IPS-NIHi11 (cell line): ENCODE measurements at places on chromosomes 2 and 18.

GRCh38 chr2:224039770-224040440 lies 819 bp upstream of the SERPINE2 start:
- DNase-seq = no peak

- no peak for DNase-seq
Observed at GRCh38 chr2:64857581-64858471, 131.4 kb upstream of the SLC1A4 start.

DNA sequence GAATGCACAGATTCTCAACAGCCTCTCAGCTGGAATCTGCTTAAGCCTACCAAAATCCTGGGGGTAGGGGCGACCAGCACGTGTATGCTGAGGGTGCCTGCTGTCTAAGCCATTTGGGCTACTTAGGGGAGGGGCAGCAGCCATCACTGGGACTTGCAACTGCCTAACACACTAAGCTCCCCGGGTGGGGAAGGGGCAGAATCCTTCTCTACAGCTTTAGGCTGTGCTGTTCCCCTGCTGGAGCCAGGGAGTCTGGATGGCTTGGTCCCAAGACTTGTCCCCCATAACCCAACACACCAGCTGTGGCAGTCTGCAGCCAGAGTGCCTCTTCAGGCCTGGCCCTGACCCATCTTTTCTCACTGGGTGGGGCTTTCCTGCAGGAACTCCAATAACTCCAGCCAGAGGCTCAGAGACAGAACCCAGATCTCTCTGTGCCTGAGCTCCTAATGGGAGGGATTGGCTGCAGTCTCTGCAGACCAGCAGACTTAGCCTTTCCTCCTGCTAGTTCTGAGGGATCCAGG lies 305.4 kb upstream of the RND3 start:
- no peak for DNase-seq

- no peak for DNase-seq
Observed at GRCh38 chr18:58924473-58924872, 59.8 kb downstream of the ZNF532 start.

DNA sequence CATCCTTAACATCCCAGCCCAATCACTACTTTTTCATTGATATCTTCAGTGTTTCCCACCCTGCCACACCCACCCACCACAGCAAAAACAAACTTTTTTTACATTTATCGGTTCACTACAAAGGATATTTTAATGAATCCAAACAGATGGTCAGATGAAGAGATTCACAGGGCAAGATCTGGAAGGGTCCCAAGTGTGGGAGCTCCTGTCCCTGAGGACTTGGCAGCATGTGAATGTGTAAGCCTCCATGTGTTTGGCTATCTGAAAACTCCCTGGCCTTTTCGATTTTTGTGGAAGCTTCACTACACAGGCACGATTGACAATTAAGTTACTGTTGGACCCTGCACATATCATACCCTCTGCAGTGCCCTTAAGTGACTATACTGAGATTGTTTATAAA lies 48.1 kb upstream of the CRIM1 start:
- no peak for DNase-seq

- DNase-seq = peak; percentile 28
Observed at GRCh38 chr2:126776255-126776654, 120.3 kb downstream of the GYPC start.

GRCh38 chr2:189782221-189782671 lies 1.9 kb downstream of the ORMDL1 start:
- DNase-seq = no peak

- no peak for DNase-seq
Observed at GRCh38 chr2:98350411-98350810, 4.2 kb downstream of the CNGA3 start.

DNA sequence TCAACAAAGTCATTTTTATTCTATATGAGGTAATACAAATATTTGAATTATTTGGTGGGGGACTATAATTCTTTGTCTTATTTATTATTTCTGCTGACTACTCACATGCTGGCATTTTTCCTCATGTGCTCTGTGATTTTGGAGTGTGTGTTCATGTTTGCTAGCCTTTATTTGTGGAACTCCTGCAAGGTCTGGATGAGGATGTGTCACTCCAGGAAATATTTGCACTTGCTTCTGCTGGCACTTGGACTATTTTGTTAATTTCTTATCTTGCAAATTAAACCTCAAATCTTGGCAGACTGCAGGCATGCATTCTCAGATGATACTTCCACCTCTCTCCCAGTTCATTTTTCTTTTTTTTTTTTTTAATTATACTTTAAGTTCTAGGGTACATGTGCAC lies 34.1 kb downstream of the POLI start:
- DNase-seq = no peak

DNA sequence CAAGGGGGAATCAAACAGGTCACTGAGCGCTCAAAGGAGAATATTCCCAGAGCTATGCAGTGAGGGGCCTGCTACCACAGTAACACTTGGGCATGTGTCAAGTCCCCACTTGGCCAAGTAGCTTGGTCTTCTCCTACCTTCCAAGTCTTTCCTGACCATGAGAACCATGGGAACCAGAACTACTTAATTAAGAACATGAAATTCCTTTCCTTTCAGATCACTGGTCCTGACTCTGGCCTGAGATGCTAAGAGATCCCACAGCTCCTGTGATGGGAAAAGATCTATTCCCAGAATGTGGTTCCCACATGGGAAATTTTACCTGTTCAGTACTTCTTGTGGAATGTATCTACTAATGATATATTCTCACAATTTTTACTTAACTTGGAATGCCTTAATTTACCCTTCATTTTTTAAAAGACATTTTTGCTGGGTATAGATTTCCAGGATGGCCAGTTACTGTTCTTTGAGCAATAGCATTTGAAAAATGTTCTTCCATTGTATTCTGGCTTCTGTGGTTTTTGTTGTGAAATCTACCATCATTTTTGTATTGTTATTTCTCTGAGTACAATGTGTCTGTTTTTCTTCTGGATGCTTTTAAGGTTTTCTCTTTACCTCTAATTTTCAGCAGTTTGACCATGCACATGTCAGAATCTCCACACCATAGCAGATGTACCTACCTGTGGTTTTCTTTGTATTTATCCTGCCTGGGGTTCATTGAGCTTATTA lies 37.9 kb downstream of the KCNIP3 start:
- no peak for DNase-seq

- no peak for DNase-seq
Observed at GRCh38 chr18:46953195-46953594, 35.8 kb downstream of the KATNAL2 start.

- DNase-seq = no peak
Observed at GRCh38 chr18:6950641-6951040, 167.0 kb downstream of the LAMA1 start.

DNA sequence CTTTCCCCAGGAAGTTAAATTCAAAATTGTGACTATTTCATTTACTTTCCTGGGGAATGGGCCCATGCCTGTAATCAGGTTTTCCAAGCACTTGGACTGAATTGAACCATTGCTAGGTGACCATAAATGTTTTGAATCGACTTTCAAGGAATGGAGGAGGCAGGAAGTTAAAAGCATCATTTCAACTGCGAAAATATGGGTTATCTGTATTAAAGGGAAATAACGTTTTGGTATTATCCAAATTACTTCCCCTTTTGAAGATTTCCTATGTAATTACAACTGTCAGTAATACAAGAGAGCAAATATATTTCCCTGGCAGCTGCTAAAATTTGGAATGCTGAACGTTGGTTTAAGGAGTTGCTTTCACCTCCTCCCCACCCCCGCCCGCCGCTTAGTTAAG lies 19.0 kb downstream of the PNO1 start:
- DNase-seq = no peak

- DNase-seq = no peak
Observed at GRCh38 chr2:205001300-205001966, 456.2 kb downstream of the PARD3B start.

- DNase-seq = no peak
Observed at GRCh38 chr2:42903821-42904575, 111.6 kb upstream of the HAAO start.

GRCh38 chr2:173448938-173449471 lies 94.3 kb downstream of the CDCA7 start:
- DNase-seq = peak; percentile 80

GRCh38 chr2:45808294-45808800 lies 156.9 kb downstream of the PRKCE start:
- no peak for DNase-seq

DNA sequence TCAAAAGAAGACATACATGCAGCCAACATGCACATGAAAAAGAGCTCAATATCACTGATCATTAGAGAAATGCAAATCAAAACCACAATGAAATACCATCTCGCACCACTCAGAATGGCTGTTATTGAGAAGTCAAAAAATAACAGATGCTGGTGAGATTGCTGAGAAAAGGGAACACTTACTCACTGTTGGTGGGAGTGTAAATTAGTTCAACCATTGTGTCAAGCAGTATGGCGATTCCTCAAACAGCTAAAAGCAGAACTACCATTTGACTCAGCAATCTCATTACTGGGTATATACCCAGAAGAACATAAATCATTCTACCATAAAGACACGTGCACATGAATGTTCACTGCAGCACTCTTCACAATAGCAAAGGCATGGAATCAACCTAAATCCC lies 95.5 kb upstream of the XIRP2 start:
- no peak for DNase-seq

DNA sequence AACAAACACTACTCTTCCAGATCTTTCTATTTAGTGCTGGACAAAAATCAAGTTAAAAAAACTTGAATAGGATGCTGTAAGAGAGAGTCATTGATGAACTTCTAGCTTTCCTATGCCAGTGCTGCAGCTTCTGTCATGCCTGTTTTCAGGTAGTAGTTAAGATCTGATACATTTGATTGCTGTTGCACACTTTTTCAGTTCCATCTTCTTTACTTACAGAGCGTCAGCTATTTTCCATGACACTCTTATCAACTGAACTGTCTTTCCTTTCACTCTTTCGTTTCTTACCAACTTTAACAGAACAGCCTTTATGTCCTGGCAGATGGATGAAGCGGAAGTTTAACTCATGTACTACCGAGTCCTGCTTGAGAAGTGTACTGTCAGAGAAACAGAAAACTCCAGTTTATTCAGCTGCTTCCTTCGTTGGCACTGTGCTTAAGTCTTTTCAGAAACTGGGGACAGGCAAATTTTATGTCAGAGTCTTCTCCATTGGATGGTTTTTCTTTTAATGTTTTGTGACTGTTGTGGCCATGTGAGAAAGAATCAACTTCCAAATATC lies 145.9 kb upstream of the KLHL14 start:
- no peak for DNase-seq

GRCh38 chr2:168948621-168949212 lies 47.6 kb downstream of the G6PC2 start:
- DNase-seq = peak; percentile 56
